ENCODE measurements at places on chromosomes 11 and 22.

DNA sequence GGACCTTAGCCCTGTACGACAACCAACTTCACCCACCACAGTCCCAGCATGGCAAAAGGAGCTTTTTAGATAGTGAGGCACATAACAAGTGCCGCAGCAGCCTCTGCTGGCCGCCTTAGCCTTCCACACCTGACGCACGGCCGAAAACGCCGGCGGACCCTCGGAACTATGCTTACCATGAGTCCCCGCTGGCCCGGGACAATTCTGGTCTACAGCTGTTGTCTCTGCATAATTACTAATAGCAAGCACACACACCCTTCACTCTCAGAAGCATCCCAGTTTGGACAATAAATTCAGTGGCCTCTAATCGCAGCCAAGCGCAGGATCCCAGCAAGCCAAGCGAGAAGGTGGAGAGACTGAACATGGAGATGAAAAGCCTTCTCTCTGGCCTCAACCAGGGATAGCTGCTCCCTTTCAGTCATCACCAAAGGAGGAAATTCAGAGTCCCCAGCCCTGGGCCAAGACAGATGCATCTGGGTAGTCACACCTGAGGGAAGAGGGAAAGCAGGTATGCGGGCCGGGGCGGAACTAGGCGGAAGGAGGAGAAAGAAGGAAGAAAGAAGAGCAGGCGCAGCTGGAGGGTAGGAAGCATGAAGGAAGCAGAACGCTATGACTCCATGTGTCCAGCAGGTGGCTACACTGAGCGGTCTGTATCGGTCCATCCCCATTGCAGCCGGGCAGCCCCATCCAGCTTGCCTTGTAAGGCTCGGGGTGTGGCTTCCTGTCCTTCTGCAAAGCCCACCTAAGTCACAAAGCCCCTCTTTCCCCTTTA is 40.3 kb downstream of the BUD13 start:
- no peak for DNase-seq

GRCh38 chr22:49213731-49214352 is 613.8 kb downstream of the BRD1 start:
- no peak for DNase-seq

GRCh38 chr11:109184376-109184775 is 237.6 kb upstream of the C11orf87 start:
- DNase-seq, result no peak

- DNase-seq, result no peak
These were observed 1.9 kb downstream of the CEP57 start for GRCh38 chr11:95792200-95792599.

DNA sequence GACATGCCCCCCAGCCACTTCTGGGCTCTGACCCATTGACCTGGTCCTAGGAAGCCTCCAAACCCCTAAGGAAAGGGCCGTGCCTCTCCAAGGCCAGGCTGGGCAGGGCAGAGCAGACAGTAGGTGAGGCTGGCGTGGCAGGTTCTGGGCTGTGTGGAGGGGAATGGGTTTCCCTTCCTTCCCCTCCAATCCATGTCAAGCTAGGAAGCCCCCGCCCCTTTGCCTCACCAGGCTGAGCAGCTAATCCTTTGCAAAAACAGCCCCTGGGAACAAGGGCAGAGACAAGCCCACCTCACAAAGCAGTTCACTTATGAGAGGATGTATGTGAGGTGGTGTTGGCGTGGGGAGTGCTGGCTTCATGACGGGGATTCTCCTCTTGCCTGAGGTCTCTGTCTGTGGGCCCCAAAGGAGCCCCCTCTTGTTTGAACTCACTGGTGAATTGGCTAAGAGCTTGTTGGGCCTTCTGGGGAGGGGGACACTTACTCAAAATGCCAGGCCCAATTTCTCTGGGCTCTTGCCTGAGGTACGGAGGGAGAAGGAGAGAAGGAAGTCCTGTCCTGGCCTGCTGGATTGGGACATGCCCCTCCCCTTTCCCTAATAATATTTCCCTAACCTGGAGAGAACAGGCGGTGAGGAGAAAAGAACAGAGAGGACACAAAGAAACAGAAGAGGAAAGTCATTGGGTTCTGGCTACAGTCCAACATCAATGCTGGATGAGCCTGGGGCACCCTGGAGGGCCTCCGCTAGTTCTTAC is 1.6 kb upstream of the TRIM29 start:
- no peak for DNase-seq

DNA sequence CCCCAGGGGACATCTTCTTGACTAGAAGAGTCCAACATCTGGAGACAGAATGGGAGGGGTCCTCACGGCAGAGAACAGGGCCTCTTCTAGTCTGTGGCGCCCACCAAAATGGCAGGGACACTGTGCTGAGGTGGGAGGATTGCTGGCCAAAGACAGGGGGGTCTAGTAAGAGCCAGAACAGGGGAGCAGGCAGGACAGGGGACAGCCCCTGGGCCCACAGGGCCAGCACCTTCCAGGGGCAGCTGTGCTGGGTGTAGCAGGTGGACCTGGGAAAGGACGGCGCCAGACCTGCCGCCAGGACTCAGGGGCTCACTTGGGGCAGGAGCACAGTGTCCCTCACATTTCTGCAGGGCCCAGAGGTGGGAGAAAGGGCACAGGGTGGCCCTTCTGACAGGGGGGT is 858 bp upstream of the APOBEC3A start:
- no peak for DNase-seq

- DNase-seq, result no peak
These were observed 62.9 kb downstream of the CRYBB2 start for GRCh38 chr22:25282346-25282670.

DNA sequence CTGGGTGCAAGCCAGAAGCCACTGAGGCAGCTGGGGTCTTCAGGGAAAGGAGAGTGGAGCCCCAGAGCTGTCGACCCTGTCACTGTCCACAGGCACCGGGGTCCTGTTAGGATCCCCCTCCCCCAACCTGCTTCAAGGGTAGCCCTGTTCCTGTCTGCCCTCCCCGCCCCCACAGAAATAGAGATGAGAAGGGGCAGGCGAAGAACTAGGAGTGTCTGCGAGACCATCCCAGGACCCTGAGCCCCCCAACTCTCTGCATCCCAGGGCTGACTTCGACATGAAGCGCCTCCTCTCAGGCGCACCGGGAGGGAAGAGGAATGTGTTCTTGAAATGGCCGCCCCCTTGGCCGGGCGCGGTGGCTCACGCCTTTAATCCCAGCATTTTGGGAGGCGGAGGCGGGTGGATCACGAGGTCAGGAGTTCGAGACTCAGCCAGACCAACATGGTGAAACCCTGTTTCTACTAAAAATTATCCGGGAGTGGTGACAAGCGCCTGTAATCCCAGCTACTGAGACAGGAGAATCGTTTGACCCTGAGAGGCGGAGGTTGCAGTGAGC is 607 bp upstream of the ZNF70 start:
- DNase-seq, result no peak

- DNase-seq, result no peak
These were observed 39.9 kb downstream of the OR2AT4 start for GRCh38 chr11:75056814-75057213.

GRCh38 chr11:134858783-134859480 is 446.9 kb upstream of the B3GAT1 start:
- no peak for DNase-seq

DNA sequence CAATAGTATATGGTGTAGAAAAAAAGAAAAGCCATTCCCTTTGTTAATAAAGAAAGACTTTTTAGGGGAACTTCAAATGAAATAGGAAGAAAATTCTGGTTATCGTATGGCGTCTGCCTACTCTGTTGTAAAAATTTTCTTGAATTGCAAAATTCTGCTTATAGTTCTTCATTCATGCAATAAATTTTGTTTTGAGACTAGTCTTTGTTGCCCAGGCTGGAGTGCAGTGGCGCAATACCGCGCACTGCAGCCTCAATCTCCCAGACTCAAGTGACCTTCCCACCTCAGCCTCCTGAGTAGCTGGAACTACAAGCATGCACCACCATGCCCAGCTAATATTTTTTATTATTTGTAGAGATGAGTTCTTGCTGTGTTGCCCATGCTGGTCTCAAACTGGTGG is 5.8 kb downstream of the DDIAS start:
- DNase-seq, result no peak

DNA sequence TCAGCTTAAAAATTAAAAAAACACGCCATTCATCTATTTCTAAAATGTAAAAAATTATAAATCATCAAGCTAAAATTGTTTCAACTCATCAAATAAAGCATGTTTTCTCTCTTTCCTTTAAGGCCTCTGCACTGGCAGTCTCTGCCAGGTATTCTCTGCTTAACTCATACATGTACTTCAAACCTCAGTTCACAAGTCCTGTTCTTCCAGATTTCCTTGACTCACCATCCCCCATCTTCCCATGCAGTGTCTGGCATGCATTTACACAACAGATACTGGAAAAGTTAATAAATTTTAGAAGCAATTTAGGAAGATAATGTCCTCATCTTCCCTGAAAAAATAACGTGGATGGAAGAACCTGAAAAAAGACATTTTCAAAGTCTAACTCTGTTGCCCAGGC is 32.5 kb downstream of the CSTF3 start:
- no peak for DNase-seq
